ENCODE measurements at places on chromosomes 4 and X.

- DNase-seq = no peak
Observed at GRCh38 chrX:45762699-45763647, 562.3 kb upstream of the DIPK2B start.

- DNase-seq = no peak
Observed at GRCh38 chr4:74964311-74964710, 31.4 kb downstream of the PARM1 start.

GRCh38 chr4:2411786-2412510, 6.5 kb downstream of the ZFYVE28 start:
- no peak for DNase-seq

GRCh38 chrX:13298836-13299235, 21.0 kb downstream of the ATXN3L start:
- DNase-seq = no peak

DNA sequence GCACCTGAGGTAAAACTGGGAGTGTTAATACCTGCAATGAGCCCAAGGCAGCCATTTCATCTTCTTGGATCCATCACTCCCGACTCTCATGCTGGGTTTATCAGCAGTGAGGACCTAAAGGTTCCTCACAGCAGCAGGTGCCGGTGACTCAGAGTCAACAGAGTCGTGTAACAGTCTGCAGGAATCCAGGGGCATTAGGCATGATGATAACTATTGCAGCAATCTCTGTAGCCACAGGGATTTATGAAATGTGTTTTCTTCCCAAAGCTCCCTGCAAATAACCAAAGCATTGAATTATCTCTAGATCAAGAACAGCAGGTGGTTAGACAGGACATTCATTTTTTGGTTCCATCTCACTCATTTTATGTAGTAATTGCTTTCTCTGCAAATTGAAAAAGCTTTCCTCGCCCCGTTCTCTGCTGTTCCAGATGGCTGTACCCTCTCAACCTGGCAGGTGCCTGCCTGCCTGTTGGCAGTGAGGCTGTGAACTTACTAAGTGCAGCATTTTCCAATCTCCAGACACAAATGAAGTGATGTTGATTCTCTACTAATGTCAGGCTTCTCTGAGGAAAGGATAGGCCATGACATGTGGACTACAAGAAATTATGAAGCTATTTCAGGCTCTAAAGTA, 48.1 kb upstream of the TSPAN7 start:
- DNase-seq = no peak

DNA sequence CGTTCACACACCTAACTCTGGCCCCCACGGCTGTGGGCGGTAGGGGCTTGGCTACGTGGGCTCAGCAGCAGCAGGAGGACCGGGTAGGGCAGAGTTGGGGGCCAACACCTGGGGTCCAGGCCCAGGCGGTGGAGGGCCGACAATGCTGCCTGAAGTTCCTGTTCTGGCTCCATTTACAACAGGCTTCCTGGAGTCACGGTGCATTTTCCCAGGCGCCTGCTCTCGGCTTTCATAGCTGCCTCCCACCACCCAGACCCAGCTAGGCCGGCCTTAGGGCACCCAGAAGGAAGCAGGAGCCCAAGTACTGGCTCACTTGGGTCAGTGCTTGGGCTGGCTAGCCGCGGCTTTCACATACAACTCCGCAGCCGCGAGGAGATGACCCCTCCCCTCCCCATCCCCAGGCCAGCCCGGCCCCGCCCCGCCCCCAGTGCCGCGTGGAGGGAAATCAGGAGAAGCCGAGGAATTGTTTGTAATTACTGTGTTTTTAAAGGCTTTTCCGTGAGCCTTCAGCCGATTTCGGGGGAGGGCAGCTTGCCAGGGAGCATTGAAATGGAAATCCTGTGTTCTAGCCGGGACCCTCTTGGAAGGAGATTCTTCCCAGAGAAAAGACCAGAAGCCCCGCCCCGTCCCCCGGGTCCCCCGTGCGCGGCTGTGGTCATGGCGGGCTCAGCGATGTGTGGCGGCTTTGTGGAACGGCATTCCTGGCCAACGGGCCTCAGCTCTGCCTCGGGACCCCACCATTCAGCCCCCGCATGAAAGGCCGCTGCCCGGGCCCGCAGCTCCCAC, 28.5 kb downstream of the PJA1 start:
- DNase-seq = no peak

- DNase-seq = no peak
Observed at GRCh38 chr4:85836588-85837438, 361.9 kb downstream of the ARHGAP24 start.

- no peak for DNase-seq
Observed at GRCh38 chr4:40269133-40269532, 66.0 kb upstream of the CHRNA9 start.

DNA sequence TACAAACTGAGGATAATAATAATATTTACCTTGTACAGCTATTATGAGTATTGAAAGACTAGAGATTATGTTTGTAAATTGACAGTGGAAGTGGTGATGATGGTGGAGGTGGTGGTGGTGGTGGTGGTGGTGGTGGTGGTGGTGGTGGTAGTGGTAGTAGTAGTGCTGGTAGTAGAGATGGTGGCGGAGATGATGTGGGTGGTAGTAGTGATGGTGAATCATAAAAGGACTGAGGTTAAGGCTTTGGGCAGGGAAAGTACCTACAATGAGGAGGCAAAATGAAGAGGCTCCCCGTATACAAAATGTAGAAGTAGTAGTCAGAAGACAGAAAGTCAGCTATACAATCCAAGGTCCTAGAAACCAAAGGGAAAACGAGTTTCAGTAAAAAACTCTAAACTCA, 214.1 kb downstream of the BCOR start:
- no peak for DNase-seq

GRCh38 chrX:141158084-141158483, 18.8 kb downstream of the LDOC1 start:
- DNase-seq = no peak

GRCh38 chr4:168408620-168409019, 71.7 kb downstream of the DDX60L start:
- DNase-seq = peak; percentile 52
